ENCODE measurements at places on chromosomes 7 and 10. TPM values are rescaled to one million over a fixed set of nuclear protein-coding genes. Genes with fewer than 3 reads are reported as not detected.

- DNase-seq: no peak
Observed at GRCh38 chr7:100875356-100875751, 451 bp downstream of the SRRT start.

DNA sequence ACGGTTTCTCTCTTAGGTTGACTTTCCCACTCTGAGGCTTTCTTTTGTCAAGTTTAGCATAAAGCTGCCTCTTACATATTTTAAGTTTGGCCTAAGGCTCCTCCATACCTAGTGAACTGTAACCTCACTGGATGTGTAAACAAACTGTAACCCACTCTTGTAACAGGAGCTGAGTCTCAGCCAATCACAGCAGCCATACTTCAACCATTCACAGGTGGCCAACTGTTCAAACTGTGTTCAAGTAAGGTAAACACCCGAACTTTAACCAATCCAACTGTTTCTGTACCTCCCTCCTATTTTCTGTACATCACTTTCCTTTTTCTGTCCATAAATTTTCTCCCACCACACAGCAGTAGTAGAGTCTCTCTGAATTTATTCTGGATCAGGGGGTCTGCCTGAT, 7.7 kb upstream of the NRBF2 start:
- DNase-seq: no peak

- peak; percentile 97 for DNase-seq
Observed at GRCh38 chr10:51699475-51700227, at the start of gene CSTF2T. TSS of gene CSTF2T (minus strand) at chr10:51699595. CDS start at chr10:51699549, 46 bp downstream.

Gene STEAP4
- 4.0 TPM for polyA plus RNA-seq

Gene SRRM3
- polyA plus RNA-seq: 0.42 TPM

- DNase-seq: no peak
Observed at GRCh38 chr7:121623130-121623872, 227.2 kb upstream of the FAM3C start.

DNA sequence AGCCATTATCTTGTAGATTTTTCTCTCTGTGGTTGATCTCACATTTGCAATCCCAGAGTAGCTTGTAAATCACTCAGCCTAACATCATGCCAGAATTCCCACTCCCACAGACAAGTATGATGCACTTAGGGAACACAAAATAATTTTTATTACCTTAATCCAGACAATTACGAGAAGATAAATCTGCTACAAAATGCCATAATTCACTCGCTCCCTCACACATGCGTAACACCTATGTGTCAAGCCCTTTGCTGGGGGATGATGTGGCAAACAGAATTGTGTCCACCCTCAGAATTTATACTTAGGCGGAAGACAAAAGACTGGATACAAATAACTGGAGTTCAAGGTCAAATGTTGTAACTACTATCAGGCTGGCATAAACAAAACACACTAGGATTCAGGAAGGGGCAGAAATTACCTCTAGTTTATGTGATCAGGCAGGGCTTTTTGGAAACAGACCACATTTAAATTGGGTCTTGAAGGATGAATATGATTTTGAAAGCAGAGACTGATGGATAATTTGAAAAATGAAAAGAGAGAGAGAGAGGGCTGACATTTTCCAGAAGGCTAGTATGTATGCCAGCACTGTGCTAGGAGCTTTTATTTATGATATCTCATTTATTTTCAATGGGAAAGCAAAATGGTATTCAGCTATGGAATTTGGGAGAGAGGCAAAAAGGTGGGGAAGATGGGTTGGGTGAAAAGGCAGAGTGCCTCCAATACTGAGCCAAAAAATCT, 69.8 kb downstream of the DOCK4 start:
- DNase-seq: no peak

DNA sequence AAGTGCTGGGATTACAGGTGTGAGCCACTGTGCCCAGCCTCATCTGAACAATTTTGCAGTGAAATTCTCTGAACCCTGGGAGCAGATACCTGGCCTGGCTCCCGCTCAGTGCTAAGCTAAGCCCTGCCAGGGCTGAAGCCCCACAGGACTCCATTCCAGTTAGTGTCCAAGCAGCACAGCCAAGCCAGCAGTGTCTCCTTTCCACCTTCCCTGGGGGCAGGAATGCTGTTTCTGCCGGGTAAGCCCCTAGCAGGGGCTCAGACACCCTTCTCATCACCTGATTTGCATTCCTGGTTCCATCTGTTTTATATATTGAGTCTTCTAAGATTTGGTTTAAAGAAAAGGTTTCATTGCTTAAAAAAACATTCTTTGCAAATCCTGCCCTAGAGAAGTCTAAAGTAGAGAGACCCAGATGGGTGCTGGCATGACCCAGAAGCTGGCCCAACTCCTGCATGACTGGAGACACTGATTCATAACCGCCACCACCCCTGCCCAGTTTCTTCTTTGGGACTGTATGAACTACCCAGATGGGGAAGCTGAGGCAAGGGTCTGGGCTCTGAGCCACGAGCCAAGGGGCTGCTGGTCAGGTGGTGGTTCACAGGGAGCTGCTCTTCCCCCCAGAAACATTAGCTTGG, 14.0 kb downstream of the SLC13A4 start:
- no peak for DNase-seq

Gene ANKRD1
- 445 TPM for polyA plus RNA-seq

DNA sequence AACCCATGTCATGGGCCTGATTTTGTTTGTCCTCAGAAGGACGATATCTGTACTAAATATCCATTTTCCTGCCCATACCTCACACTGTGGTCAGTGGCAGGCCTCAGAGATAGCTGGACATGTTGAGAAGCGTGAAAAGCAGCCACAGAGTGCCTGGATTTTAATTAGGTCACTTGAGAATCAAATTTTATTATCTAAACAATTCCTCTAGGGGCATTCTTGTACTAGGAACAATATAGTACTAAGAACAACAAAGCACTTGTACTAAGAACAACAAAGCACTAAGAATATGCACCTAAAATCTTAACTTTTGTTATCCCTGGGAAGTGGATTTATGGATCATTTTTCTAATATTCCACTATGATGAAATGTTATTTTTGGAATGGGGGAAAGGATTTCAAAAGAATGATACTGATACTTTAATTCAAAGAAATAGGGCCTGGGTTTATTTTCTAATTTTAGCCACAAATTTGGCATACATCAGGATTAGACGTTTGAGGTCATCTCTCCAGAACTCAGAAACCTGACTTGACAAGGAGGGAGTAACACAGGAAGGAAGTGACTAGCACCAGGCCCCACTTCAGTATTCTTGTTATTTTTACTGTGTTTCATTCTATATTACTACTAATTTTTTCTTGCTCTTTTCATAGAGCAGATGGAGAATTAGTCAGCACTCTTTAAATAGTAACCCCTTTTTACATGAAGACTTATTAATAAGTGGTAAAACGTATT, 112.2 kb downstream of the EXOC4 start:
- DNase-seq: no peak

- DNase-seq: no peak
Observed at GRCh38 chr7:77877791-77878190, 79.2 kb downstream of the PHTF2 start.

- no peak for DNase-seq
Observed at GRCh38 chr7:34396437-34397064, 261.5 kb upstream of the NPSR1 start.

GRCh38 chr10:17661510-17661909, 17.6 kb downstream of the STAM start:
- DNase-seq: no peak

Gene LGI1
- polyA plus RNA-seq: 24.6 TPM

DNA sequence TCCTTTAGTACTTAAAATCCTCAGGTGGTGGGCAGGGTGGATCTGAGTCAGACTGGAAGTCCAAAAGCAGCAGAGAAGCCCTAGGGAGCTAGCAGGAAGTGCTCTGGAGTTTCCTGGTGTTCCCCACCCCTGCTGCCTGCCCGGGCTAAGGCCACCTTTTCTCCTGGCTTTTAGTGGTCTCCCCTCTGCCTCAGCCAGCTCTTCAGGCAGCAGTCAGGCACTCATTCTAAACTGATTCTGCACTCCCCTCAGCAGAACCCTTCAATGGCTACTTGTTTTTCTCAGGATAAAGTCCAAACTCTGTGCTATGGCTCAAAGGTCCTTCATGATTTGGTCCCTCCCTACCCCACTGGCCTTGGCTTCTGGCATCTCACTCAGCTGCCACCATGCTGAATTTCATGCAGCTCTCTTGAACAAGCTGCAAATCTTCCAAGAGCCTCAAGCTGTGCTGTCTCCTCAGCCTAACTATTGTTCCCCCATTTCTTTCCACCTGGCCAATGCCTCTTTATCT, 28.9 kb upstream of the DNMBP start:
- no peak for DNase-seq

GRCh38 chr10:131003455-131003854, 308.1 kb downstream of the TCERG1L start:
- DNase-seq: no peak
